MV-4-11 (cell line): ENCODE measurements at places on chromosomes 3 and 15.

DNA sequence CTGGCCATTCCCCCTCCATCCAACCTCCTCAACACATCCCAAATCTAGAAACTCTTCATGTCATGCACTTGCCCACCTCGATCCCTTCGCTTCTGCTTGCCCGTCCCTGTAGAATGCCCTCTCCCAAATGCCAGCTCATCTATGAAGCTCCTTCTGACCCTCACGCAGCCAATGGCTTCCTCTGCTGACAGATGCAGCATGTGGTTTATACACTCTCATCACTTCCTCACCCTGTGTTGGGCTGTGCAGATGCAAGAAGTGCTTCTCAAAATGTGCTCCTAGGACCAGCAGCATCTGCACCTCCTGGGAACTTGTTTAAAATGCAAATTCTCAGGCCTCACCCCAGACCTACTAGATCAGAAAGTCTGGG lies 51.7 kb downstream of the SEMA5B start:
- peak; percentile 75 for DNase-seq

GRCh38 chr3:155771126-155771525 lies 26.3 kb upstream of the PLCH1 start:
- DNase-seq: peak; percentile 10

DNA sequence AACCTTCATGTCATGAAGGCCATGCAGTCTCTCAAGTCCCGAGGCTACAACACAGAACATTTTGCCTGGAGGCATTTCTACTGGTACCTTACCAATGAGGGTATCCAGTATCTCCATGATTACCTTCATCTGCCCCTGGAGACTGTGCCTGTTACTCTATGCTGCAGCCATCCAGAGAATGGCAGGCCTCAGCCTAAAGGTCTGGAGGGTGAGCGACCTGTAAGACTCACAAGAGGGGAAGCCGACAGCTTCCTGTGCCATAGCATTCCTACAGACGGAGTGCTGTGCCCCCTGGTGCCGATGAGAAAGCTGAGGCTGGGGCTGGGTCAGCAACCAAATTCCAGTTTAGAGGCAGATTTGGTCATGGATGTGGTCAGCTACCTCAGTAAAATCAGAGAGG lies 51.3 kb upstream of the CADPS start:
- no peak for DNase-seq

GRCh38 chr15:45285413-45285812 lies 33.4 kb downstream of the SLC28A2 start:
- DNase-seq: no peak

DNA sequence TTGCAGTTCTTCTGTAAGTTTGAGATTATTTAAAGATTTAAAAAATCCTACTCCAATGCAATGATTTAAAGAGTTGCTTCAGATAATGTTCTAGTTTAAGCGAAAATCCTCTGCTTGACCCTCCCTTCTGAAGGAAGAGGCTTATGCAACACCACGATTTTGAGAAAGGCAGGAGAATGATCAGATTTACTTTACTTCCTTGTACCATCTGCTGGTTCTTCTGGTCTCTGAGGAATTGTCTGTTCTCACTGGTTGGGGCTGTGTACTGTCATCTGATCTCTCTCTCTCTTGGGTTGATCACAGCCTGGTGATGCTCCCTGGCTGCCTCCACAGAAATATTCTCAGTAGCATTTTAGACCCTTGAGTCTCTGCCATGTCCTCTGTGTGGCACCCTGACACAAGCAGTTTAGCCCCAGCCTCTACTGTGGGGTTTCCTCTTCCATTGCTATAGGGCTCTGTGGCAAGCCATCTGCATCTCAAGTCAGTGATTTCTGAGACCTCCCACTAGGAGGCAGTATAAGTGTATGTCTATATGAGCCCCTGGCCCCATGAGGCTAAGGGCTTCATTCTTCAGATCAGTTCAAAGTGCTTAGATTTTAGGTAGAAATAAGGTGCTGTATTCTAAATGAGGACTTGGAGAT lies 50.8 kb upstream of the PLAAT1 start:
- no peak for DNase-seq

DNA sequence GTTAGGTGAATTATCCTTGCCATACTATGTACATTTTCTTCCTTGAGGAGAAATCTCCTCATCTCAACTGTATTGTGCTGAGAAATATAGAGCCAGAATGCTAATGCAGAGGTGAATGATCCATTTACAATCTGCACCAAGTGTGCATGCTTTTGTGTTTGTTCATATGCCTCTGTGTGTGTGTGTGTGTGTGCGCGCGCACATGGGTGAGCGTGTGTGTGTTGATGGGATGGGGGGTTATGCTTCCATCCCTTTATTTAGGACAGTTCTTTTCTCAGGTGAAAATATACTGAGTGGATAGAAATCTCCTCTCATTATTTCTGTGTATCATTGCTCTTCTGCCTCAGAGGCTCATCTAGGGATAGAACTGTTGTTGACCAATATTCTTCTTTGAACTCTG lies 626.1 kb downstream of the MCTP2 start:
- no peak for DNase-seq

- no peak for DNase-seq
Observed at GRCh38 chr3:189999718-190000117, 121.0 kb downstream of the P3H2 start.

- no peak for DNase-seq
Observed at GRCh38 chr3:73258057-73258456, 196.6 kb downstream of the EBLN2 start.

GRCh38 chr3:71378509-71378908 lies 205.0 kb downstream of the FOXP1 start:
- no peak for DNase-seq

DNA sequence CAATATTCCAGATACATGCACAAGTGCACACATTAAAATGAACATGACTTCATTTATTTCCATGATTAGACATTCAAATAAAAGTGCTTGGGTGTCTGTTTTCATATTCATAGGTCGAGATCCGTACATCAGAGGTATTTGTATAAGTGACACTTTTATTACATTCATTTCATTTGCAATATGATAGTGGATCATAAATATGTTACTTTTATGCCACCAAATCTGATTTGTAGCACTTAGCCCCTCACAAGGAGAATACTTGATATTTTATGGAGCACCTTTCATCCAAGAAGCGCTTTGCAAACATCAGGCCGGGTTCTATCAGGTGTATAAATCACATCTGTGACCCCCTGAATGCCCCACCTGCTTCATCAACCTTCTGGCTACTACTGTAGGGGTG lies 100.6 kb downstream of the TOP2B start:
- no peak for DNase-seq

- DNase-seq: no peak
Observed at GRCh38 chr3:44926172-44926571, 49.8 kb downstream of the ZDHHC3 start.

- DNase-seq: no peak
Observed at GRCh38 chr3:27900316-27900715, 178.2 kb upstream of the EOMES start.

DNA sequence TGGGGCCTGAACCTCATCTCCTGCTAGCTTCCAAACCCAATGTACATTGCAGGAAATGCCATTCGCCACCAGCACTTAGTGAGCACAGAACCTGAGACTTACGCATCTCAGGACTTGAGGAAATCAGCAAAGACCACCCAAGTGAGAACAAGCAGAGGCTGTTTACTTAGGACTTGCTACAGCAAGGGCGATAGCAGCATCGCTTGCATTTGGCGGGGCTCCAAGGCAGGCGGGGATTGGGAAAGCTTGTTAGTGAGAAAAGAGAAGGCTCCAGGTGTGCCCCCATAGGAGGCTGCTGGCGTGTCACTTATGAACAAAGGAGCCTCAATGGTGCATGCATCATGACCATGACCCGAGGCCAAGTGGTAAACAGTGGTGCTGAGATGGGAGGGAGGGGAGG lies 19.7 kb downstream of the SLC6A20 start:
- DNase-seq: no peak

GRCh38 chr15:53457479-53457878 lies 302.0 kb downstream of the WDR72 start:
- no peak for DNase-seq

DNA sequence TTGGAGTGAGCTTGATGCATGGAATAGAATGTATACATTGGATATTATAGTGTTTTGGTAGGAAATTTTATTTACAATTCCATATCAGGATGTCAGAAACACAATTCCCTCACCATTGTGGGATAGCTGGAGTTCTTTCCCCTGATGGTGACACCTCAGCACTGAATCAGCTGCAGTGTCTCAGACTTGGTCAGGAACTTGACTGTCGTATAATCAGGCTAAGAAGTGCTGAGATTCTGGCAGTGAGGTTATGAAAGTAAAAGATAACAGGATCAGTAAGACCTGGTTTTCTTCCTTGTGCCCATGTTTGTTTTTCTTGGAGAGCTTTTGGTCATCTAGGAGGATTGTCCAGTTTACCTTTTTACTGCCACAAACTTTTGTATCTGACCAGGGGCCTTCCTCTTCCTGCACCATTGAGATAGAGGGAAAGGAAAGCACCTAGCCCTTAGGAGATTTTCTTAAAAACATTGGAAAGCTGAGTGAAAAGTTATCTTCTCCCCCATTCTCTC lies 27.3 kb upstream of the ST3GAL6 start:
- no peak for DNase-seq

DNA sequence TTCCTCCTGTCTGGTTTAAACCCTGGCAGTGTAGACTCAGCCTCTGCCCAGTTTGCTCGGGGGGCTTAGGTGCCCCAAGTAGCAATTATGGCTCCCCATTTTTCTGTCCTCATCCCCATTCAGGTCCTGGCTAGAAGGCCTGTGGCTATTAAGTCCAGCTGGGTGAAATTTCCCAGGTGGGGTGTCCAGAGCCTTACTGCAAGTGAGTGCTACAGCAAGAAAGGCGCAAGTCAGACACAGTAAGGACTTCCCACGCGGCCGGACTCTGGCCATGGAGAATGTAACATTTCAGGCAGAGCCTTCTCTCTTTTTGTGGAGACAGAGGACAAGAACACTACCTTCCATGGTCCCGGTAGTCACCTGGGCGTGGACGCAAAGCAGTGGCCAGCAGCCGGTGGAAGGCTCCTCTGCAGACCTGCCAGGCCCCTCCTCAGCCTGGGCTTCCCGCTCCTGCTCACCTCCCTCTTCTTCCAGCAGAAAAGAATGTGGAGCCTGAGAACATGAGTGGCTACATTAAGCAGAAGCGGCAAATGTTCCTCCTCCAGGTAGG lies 23.3 kb downstream of the CFAP100 start:
- DNase-seq: no peak

- DNase-seq: peak; percentile 63
Observed at GRCh38 chr3:98602078-98602678, 8.8 kb upstream of the CPOX start.

GRCh38 chr3:183328823-183329222 lies 75.8 kb downstream of the B3GNT5 start:
- no peak for DNase-seq

- no peak for DNase-seq
Observed at GRCh38 chr3:126477061-126477380, 1.3 kb upstream of the ZXDC start.

DNA sequence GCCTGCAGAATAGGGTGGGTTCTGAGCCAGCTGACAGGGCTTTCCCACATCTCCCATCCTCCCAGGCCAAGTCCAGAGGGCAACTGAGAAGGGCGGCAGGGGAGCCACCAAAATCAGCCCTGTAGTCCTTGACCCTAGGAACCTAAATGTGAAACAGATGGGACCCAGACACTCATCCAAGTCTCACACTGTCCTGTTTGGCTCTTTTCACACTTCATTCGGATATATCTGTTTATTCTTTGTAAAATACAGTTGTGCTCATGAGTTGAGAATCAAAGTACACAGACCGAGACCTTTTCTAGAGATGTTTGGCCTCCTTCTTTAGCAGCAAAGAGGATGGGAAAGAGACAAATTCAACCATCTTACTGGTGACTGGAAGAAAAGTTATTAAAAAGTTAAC lies 348.4 kb downstream of the MECOM start:
- no peak for DNase-seq

- no peak for DNase-seq
Observed at GRCh38 chr15:76844096-76844495, 61.0 kb downstream of the SCAPER start.

DNA sequence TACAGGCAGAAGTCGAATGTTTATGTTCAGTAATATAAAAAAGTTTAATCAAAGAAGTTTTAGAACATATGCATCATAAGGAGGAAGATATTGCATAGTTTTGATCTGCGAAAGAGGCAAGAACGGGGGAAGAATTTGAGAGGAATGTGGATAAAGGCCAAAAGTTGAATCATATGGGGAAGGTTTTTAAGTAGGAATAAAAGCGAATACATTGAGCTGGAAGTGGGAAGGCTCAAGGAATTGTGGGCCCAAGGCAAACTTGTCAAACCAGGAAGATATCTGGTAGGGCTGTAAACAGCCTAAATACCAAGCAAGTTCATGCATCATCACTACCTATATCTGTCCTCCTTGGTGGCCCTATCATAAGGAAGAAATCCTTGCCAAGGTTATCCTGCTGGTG lies 186.9 kb downstream of the MAGI1 start:
- no peak for DNase-seq

- peak; percentile 63 for DNase-seq
Observed at GRCh38 chr15:80977627-80978036, 12.0 kb downstream of the MESD start.

DNA sequence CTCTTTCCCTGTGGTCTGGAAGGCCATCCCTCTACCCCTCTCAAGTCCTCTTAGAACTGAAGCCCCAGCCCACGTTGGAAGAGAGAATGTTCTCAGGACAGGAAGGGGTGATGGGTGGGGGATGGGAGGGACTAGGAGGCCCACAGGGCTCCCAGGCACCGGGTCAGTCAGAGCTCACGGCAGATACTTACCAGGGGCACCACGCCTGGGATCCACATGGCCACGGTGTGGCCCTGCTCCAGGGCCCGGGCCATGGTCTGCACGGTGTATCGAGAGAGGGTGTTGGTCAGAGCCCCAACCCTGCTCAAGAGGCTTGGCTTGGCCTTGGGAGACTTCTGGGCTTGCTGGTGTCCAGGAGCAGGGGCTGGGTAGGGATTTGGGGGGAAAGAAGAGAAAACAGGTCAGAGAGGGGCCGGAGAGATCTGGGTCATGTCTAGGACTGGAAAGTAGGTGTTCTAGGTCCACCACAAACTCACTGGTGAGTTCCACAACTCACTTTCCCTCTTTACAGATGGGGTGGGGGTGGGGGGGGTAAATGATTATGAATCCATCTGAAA lies 9.8 kb downstream of the PLIN1 start:
- no peak for DNase-seq

DNA sequence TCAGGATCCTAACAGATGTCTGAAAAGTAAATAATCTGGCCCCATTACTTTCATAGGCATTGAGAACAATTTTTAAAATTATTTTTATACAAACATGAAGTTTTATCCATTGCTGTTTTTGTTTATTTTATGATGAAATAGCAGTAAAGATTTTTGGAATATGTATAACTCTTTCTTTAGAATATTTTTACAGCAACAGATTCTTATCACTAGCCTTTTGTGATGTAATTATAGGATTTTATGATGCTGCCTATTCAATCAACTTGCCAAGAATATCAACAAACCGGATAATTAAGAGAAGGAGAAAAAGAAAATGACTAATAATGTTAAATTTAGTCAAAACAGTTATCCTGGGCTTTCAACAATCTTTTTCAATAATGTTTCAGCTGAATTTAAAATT lies 386.3 kb downstream of the ZIC1 start:
- DNase-seq: no peak
